HT1080 (cell line): ENCODE measurements at places on chromosomes 5 and 9. TPM values are rescaled to one million over a fixed set of nuclear protein-coding genes. Genes with fewer than 3 reads are reported as not detected.

POLE3 gene
- 107 and 114 TPM in 2 replicates for total RNA-seq

- no peak for DNase-seq
These were observed 11.1 kb downstream of the LHX6 start for GRCh38 chr9:122217640-122218039.

IRF1 gene
- 6.3 and 13.6 TPM in 2 replicates for total RNA-seq

FXN gene
- total RNA-seq, result 8.4 and 31.9 TPM in 2 replicates

RLN2 gene
- total RNA-seq, result not detected in 2 replicates

JAKMIP2 gene
- total RNA-seq, result 0.58 and 1.2 TPM in 2 replicates

GRCh38 chr5:143605403-143606005 is 202.0 kb upstream of the NR3C1 start:
- DNase-seq, result peak; percentile 41

BNC2 gene
- 7.4 and 13.5 TPM in 2 replicates for total RNA-seq

GRCh38 chr5:143229896-143230675 is 173.4 kb downstream of the NR3C1 start:
- DNase-seq, result no peak

DNA sequence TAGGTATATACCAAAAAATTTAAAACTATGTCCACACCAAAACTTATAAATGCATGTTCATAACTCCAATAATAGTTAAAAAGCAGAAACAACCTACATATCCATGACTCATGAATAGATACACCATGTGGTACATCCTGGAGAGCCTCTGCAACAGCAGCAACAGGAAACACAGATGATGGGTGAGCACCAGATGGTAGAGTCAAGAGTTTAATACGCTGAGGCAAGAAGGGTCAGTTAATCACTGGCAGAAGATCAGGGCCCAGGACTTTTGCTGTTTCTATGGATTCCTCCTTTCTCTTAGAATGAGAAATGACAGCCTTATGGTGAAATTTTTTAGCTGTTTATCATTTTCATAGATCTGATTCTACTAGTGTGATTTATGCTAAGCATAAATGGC is 351.8 kb upstream of the ADAMTSL1 start:
- peak; percentile 20 for DNase-seq

DNA sequence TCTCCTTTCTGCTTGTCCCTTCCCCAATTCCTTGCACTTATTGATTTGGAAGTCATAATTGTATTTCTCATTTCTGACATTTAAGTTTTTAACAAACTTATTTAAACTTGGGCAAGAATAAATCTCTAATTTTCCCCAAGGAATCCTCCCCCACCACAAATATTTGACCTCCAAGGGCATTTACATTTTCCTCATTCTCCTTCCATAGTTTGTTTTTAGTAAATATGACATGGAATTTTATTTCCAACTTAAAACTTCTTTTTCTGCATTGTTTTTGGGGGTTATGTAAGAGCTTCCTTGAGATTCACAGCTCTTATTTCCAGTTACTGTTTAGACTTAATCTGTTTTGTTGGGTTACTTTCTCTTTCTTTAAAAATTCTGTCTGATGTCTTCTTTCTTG is 64.9 kb downstream of the ZNF618 start:
- DNase-seq, result no peak

DNA sequence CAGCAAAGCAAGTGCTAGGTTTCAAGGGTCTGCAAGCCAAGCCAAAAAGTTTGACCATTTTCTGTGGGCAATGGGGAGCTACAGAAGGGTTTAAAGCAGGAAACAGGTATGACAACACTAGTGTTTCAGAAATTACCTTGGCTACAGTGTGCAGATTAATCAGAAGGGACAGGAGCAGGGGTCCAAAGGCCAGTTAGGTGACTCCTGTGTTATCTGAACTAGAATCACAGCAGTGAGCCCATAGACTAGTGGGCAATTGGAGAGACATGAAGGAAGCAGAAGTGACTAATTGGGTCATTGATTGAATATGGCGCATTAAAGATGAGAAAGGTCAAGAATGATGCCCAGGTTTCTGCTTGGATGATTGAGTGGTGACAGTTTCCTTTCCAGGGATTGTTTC is 41.4 kb upstream of the TGFBR1 start:
- no peak for DNase-seq

- DNase-seq, result no peak
These were observed 183.2 kb upstream of the PDE4D start for GRCh38 chr5:60076746-60077145.

DNA sequence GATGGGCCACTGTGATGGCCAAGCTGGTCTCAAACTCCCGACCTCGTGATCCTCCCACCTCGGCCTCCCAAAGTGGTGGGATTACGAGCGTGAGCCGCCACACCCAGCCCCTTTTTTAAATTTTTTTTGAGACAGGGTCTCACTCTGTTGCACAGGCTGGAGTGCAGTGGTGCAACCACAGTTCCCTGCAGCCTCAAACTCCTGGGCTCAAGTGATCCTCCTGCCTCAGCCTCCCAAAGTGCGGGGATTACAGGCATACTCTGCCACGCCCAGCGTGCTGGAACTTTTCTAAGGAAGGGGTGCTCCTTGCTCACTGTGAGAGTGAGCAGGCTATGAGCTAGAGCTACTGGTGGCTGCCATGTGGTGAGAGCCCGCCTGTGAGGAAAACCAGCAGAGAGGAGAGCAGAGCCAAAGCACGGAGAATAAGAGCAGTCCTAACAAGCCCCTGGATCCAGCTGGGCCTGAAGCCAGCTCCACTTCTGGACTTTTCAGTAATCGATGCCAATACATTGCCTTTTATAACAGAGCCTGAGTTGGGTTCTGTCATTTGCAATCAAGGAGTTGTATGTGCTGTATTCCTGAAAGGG is 75.5 kb upstream of the UNC5A start:
- DNase-seq, result no peak

- peak; percentile 8 for DNase-seq
These were observed 268.2 kb downstream of the ISL1 start for GRCh38 chr5:51651476-51651875.

- DNase-seq, result peak; percentile 57
These were observed 16.2 kb downstream of the GDF9 start for GRCh38 chr5:132850066-132850465.

ANKDD1B gene
- total RNA-seq, result 0.03 TPM in 1 of 2 replicates, not detected in the other

EQTN gene
- total RNA-seq, result not detected in 2 replicates

DNA sequence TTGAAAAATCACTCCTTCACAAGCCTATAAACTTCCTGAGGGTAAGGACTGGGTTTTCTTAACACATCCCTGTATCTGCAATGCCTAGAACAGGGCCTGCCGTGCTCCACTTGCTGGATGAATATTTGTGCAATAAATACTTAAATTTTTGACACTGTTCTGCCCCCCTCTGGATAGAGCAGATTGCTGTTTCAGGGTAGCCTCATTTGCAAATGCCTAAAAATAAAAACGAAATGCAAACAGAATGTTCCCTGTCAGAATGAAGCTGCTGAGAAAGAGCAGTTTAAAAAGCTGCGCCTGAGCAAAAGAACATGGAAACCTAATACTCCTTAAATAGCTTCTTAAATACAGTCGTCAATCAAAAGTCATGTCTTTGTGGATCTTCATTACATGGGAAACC is 385.3 kb downstream of the PRELID2 start:
- no peak for DNase-seq

ARHGEF39 gene
- 5.3 and 8.9 TPM in 2 replicates for total RNA-seq

DNA sequence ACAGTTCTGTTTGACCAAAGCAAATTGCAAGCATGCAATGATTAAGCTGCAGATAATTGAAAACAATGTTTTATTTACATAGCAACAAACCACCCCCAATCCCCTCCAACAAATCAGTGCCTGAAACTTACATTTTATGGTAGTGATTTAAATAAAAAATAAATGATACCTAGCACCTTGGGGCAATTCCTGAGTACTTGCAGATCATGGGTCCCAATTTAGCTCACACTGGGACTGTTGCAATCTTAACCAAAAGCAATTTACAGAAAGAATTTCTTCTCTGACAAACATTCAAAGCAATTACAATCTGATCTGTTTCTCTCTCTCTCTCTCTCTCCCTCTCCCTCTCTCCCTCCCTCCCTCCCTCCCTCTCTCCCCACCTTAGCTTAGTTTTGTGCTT is 345.7 kb upstream of the PCSK5 start:
- DNase-seq, result no peak

DNA sequence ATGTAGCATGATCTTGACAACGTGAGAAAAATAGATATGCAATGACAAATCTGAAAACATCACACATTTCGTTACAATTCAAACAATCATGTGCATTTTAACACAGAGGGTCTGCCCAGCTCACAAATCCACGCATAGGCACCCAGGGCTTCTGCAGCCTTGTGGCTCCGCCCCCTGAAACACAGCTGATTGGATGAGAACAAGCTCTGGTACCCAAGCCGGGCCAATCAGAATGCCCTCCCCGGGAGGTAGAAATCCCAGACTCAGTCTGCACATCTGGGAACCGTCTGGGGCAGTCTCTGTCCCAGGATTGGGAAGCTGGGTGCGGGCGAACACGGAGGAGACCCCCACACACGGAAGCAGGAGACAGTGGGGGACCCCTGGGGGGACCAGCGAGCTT is 137.5 kb downstream of the GAPVD1 start:
- no peak for DNase-seq

DNA sequence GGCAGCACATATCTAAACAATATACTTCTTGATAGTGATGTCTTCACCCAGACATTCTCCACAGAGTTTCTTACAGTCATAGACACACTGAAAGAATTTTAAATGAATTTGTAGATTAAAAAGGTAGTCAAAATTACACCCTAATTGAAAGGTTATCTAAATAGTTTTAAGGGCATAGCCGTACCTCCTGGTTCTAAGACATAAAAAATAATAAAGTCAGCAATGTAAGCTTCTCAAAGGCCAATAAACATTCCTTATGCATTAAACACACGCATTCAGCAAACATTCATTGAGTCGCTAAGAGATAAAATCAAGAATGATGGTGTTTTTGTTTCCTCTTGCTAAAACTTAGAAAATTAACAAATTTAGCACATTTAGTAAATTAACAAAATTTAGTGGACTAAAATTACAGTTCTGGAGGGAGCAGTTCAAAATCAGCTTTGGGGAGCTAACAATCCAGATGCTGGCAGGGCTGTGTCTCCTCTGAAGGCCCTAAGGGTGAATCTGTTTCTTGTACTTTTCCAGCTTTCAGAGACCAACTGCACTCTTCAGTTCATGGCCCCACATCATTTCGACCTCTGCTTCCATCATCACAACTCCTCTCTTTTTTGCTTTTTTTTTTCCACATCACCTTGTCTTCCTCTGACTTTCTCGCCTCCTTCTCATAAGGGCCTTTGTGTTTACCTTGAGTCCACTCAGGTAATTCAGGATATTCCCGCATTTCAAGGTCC is 516.5 kb downstream of the DNAH5 start:
- DNase-seq, result no peak

DNA sequence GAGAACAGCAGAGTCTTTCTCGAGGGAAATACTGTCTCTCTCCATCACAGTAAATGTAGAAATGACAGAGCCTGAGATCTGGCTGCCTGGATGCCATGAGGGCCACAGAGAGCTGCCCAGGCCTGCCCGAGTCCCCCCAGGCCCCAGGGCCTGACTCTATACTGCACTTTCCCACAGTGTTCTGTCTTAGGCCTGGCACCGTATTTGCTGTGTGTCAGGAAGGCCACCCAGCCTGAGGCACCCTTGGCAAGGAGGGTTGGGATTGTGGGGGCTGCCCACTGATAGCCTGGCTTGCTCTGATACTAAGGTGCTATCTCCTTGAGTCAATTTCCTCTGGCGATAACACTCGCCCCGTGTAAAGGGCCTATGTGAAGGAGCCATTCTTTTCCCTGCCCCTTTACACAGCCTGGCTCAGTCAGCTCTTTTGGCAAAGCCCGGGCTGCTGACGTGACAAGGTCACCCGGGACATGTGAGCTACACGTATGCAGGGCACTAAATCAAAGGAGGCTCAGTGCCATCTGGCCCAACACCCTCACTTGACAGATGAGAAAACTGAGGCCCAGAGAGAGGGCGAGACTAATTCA is 630.1 kb upstream of the KLF4 start:
- DNase-seq, result no peak

GRCh38 chr5:138606378-138607064 is 31.3 kb upstream of the HSPA9 start:
- no peak for DNase-seq

GRCh38 chr5:168443533-168443932 is 42.7 kb upstream of the RARS1 start:
- DNase-seq, result no peak

NUDT12 gene
- 12.8 and 15.0 TPM in 2 replicates for total RNA-seq

GRCh38 chr9:35520364-35520710 is 30.4 kb downstream of the RUSC2 start:
- DNase-seq, result no peak

GRCh38 chr5:104708027-104708426 is 1145.4 kb upstream of the NUDT12 start:
- DNase-seq, result no peak

HSPB3 gene
- total RNA-seq, result not detected in 2 replicates

DNA sequence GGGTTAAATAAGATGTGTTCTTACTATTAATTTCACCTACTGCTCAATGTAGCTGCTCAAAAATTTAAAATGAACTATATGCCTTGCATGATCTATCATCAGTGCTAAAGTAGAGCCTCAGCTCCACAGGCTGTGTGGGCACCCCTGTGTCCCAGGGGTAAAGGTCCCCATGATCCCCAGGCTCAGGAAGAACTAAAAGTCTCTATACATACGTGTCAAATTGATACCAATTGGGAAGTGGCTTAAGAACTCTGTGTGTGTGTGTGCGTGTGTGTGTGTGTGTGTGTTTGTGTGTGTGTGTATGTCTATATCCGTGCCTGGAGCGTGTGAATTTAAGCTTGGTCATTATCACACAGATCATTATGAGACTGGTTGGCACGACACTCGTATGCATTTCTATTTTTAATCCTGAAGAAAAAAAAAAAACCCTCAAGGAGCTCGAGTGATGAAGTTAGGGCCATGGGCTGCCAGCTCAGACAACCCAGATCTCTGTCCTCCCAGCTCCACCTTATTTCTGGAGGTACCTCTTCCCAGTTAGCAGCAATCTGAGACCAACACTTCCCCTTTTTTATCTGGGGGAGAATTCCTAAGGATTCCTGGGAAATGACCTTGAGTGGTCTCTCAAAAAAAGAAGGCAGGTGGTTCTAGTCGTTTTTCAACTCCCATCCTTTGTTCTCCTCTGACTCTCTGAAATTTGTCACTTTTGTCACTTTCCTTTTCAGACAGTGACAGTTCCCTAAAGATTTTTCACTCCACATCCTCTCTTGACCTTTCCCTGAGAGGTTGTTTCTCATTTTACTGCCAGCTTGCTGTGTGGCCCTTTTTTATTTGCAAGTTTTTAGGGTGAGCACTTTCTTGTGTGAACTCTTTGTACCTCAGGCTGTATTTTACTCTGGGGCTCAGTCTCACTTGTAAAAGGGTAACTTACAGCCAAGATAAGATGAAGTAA is 45.7 kb upstream of the CTXN3 start:
- DNase-seq, result no peak
